ENCODE measurements at places on chromosomes 3 and 15. TPM values are rescaled to one million over a fixed set of nuclear protein-coding genes. Genes with fewer than 3 reads are reported as not detected.

Gene RYR3
- total RNA-seq = 7.9 TPM

Gene AGTR1
- total RNA-seq = not detected

Gene THBS1
- total RNA-seq = 332 TPM

Gene KBTBD13
- not detected for total RNA-seq

Gene BTBD1
- 100 TPM for total RNA-seq

Gene LXN
- total RNA-seq = not detected

Gene PCOLCE2
- total RNA-seq = not detected

Gene GPR149
- total RNA-seq = not detected

Measured in SJSA1 (cell line).